ENCODE measurements at places on chromosomes 6 and 20.

DNA sequence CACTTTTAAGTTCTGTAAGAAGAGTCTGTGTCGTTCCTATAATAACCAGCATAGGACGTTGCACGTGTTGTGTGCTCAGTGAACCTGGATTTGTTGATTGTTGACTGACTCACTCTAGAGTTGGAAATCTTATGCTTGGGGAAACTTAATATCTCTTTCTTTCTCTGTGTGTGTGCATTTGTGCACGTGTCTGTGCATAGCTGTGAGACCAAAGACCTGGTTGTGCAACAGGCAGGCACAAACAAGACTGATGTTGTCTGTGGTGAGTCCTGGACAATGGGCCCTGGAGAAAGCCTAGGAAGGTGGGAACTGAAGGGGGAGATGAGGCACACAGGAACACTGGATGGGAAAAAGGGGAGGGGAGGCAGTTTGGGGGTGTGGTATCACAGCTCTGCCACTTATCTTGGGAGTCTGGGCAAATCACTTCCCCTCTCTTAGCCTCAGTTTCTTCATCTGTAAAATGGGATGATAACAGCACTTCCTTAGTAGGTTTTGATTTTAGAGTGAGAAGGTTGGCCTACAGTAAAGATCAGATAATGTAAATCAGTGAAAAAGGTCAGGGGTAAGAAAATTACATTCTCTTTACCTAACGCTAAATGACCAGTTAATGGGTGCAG, 8.4 kb downstream of the CD40 start:
- DNase-seq, result no peak

DNA sequence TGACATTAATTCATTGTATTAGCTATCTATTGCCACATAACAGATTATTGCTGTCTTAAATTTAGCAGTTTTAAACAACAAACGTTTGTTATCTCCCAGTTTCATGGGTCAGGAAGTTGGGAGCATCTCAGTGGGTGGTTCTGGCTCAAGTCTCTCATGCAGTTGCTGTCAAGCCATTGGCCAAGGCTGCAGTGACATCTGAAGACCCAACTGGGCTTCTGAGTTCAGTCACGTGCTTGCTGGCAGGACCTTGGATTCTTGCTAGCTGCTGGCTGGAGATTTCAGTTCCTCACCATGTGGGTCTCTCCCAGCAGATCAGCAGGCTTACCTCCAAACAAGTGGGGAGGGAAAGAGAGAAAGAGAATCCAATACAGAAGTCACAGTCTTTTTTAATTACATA, 152.6 kb upstream of the EXOC2 start:
- no peak for DNase-seq

GRCh38 chr20:17282501-17282900, 55.7 kb downstream of the PCSK2 start:
- DNase-seq, result no peak

GRCh38 chr20:58700121-58700821, 7.7 kb downstream of the NPEPL1 start:
- no peak for DNase-seq

GRCh38 chr6:63804381-63804956, 168.9 kb downstream of the PHF3 start:
- no peak for DNase-seq

DNA sequence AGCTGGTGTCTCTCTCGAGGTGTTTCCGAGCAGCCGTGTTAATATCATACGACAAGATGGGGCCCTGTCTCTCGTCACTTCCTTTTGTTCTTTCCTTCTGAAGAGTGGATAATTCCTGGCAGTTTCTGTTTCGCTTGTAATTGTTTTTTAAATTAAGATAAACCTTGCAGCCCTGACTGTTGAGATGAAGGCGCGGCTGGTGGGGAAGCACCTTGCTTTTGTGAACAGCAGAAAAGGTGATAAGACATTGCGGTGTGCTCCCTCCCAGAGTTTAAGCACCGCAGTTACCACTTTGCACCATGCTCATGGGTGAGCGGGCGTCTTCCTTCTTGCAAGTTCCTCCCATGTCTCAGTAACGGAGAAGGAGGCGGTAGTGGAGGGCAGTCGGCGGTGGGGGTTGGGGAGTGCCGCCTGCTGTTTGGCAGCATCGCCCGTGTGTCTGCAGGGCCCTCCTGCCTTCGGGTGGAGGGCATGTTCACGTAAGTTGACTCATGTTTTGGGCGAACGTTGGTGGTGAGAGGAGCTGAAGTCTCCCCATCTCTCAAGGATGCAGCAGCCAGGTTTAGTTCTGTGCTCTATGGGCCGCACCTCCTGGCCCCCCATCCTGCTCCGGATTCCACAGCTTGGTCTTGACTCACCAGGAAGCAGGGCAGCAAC, 345.9 kb downstream of the TAF4 start:
- peak; percentile 37 for DNase-seq

DNA sequence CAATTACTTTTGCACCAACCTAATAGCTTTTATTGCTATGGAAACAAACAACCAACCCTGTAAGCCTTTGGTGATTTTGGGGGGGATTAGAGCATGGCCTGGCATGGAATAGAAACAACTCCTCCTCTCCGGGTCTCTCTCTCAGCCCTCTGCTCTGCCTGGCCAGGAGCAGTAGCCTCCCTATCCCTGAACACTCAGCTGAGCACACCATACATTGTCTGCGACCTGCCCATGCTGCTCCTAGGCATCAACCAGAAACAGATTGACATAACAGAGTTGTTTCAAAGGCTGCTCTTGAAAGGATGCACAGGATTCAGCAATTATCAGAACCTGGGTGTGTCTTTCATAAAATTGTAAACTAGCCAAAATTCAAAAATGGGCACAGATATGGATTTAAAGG, 29.8 kb upstream of the SMIM28 start:
- DNase-seq, result no peak

DNA sequence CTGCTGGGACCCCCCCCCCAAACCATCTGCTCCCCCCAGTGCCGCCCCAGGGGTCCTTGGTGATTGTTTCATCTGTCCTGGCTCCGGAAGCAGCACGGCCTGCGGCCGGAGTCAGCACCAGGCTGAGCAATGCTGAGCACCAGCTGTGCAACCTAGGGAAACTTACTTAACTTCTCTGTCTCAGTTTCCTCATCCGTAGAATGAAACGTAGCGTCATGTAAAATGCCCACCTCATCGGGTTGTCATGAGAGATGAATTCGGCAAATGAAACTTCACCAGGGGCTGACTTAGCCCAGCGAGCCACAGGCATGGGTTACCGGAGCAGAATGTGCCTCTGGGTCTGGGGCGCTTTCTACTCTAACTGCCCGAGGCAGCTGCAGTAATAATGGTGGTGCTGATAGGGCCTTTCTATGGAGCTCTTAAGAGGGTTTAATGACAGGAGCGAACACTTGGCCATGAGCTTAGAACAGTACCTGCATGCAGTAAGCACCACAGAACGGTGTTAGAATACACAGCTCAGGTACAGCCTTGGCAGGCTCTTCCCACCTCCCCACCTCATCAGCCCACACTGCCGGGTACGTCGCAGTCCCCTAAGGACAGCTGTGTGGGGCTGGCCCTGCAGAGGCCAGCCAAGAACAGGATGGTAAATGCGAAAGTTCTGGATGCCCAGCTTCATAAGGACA, 1.7 kb downstream of the THBS2 start:
- no peak for DNase-seq

DNA sequence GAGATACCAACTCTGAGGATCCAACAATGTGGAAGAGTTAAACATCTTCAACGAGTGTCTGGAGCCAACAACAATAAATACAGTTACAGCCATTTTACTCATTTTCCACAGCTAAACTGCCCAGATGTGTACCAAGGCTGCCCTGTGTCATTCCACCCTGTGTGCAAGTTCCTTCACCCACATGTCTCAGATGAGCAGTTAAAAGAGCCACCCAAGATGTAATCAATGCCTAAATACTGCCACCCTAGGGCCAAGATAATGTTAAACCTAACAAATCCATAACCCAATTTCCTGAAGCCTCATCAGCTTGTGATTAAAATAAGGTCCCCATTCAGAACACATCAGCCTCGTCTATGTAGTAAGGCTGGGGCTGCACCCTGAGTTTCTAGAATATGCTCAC, 59.9 kb downstream of the GMDS start:
- DNase-seq, result no peak

DNA sequence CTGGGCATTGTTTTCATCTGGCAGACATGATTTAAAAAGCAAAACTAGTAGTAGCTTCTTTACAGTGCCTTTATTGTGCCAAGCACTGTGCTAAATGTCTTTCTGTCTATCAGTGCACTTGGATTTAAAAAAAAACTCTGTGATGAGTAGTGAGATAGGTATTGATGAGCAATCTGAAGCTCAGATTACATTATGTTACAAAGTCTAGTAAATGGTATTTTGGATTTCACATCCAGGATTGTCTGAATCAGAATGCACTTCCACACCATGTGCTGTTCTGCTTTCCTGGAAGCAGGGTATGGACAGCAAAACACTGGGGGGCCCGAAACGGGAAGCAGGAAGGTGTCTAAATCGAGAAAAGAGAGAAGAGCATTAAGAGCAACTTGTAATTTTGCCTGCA, 103.4 kb upstream of the CCN2 start:
- DNase-seq, result no peak

- DNase-seq, result no peak
Observed at GRCh38 chr6:158826819-158827501, 7.8 kb upstream of the EZR start.

- DNase-seq, result no peak
Observed at GRCh38 chr6:45971287-45971686, 44.4 kb downstream of the CLIC5 start.

DNA sequence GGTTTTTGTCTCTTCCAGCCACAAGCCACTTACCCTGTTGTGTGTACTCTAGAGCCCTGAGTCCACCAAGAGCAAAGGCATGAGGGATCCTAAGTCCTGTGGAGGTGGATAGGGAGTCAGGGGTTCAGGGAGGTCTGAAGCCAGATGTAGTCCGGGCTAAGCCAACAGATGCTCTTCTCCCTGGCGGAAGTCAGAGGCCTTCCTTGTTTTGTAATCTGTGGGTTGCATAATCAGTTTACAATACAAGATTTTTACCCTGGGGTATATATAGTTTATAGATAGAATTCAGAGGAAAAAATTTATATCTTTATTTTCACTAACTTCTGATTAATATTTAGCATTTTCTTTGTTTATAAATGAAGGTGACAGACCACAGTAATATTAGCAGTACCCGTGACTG, 9.2 kb downstream of the LAMP5 start:
- DNase-seq, result no peak

DNA sequence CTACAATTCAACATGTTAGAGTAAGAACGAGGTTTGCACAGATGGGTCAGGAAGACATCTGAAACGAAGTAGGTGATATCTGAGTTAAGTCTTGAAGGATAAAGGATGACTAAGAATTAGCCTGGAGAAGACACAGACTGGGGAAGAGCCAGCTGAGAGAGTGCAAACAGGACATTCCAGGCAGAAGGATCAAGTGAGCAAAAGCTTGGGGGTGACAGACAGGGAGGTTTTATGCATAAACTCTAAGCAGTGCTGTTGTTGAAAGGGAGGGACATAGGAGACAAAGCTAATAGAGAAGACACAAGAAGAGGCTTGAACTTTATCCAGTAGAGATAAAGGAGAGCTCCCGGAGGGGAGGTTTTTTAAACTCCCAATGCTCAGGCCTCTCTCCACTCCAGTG, 15.0 kb upstream of the ETV7 start:
- DNase-seq, result no peak

DNA sequence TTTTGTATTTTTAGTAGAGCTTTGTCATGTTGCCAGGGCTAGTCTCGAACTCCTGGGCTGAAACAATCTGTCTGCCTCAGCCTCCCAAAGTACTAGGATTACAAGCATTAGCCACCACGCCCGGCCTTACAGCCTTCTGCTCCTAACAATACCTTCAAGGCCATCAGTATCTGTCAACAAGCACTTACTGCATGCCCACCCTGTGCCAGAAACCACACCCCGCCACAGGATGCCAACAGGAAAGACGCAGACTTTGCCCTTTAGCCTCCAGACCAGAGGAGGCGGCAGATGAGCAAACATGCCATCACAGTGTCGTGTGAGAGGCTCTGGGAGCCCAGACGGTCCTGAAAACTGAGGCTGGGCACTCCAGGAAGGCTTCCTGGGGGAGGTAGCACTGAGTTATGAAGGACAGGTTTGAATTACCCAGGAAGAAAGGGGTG, 34.7 kb upstream of the TGM3 start:
- DNase-seq, result no peak

- DNase-seq, result no peak
Observed at GRCh38 chr6:111724505-111724904, 118.8 kb upstream of the TRAF3IP2 start.

DNA sequence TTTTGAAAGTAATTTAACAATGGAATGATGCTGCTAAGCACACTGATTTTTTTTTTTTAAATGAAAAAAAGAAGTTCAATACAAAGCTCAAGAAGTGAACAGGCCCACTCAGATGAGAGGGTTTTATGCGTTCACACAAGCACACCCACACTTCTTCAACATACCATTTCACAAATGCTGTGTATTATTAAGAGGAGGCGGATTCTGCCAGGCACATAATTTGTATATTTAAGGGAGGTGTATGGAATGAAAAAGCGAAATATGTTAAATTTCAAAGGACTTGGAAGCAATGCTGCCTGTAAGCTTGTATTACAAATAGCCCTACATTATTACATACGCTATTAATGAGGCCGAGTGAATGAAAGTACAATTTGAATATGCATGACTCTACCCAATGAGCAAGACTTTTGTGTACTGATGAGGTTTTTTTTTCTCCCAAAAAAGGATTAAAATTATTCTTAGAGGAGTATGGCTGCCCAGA, 123.9 kb downstream of the INSM1 start:
- no peak for DNase-seq
